Fibroblast of skin of right quadriceps (primary cell): ENCODE measurements at places on chromosomes 2 and 18.

DNA sequence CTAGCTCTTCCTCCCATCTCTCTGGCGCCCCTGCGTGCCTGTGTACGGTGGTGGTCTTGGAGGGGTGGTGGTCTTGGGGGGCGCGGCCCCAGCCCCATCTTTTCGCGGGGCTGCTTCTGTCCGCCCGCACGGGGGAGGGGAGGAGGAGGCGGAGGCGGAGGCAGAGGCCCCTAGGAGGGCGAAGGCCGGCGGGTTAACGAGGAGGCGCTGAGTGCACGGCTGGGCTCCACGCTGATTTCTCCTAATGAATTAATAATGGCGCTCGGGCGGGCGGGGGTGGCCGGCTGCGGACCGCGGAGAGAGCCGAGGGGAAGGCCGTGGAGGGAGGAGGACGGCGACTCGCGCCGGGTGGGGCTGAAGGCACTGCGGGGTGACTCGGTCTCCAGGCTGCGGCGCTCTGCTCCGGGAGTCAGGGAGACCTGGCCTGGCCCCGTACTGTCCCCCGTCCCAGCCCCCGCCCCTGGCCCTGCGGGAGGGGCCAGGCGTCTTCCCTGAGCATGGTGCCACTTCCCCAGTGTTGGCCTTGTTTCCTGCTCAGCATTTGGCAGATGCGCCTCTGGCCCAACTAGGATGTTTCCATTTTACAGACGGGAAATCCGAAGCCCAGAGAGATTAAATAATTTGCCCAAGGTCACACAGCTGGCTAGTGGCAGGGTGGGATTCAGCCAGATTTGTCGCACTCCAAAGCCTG lies 6.0 kb downstream of the GAREM2 start:
- DNase-seq: no peak

DNA sequence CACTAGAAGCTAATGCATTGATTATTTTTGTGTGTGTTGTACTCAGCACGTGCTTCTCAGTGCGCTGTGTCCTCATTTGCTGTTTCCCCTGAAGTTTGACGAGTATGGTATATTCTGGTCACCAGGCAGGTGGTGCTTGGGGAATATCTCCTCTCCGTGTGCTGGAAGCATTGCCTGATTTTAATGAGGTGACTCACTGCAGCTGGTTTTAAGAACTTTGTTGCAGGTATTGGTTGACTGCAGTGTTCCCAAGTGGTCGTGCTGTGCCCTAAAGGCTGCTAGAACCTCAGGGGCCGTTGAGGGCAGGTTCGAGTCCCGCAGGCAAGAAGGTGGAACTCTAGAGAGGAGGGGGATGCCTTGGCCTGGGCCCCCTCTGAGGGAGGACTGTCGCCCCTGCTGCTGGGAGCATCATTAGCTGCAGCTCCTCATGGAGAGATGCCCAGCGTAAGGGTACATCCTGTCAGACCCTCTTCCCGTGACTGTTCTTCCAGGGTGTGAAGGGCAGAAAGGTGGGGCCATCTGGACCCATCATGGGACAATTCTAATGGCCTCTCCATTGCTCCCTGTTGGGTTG lies 82.6 kb downstream of the AGAP1 start:
- no peak for DNase-seq

DNA sequence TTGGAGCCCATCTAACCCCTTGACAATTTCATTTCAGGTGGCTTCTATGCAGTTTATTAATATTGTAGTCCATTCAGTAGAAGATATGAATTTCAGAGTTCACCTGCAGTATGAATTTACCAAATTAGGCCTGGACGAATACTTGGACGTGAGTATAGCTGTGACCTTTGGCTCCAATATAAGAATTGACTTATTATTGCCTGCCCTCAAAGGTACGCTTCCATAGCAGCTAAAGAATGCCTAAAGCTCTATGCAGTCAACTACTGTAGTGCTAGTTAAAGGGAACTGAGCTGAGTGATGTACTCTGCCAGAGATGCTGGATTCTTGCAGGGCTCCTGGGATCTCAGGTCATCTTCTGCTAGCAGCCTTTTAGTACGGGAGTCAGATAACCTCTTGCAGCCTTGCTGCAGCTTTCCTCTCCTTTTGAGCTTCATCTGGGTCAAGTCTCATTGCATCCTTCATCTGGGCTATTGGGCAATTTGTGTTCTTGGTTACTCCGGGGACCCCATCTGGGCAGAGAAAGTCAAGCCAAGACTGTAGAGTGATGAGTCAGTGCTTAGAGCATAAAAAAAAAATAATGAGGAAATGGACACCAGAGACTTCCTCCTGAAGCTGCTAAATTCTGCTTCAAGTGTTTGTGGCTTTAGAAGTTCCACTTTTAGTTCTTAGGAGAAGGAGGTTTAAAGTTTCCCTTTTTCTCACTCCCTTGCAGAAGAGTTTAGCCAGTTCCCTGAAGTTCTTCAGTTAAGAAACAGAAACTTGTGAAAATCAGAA lies 105.6 kb downstream of the PRPF40A start:
- DNase-seq: peak; percentile 83

GRCh38 chr2:95039363-95039762 lies 13.9 kb downstream of the MAL start:
- DNase-seq: no peak

DNA sequence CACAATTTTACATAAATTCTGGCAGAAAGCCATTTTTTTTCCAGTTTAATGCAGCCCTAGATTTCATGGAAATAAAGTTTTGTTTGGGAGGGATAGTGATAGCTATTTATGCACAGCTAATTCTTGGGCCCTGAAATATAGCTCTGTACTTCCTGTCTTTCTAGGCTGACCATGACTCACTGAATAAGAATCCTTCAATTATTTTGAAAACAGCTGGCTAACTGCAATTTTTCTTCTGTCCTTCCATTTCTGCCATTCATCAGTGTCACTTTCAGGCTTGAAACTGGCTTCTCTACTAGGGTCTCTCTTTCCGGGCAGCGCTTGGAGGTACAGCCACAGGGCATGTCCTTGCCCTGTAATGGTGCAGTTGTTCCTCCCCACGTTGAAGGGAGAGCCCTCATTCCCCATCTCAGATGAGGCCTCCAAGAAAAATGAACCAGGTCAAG lies 97.1 kb upstream of the TMEM178A start:
- peak; percentile 85 for DNase-seq

DNA sequence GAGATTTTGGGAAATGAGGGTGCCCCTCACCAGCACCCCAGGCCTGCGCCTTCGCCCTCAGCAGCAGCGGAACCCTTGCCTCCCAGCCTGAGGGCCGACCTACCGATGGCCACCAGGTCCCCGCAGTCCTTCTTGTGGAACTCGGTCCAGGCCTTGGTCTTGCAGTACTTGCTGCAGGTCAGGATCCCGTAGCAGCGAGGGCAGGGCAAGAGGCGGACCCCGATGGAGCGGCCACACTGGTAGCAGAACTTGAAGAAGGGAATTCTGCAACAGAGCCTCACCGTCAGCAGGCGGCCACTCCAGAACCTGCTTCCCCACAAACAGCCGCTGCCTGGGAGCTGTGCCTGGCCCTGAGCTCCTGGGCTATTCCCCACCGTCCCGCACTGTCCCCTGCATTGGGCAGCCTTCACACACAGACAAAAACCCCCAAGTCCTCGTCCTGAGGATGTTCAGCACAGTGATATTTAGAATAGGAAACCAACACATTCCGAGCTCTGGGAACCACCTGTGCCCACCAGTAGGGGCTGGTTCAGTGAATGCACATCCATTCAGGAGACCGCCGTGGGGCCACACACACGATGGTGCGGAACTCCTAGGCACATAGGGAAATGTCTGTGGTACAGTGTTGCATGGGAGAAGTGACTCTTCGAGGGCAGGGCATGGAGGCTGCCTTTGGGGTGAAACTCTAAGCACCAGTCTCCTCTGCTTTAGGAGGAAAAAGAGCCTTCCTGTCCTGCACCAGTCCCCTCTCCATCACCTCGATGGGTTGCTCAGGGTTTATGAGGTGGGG lies 45.6 kb downstream of the GPC1 start:
- no peak for DNase-seq

- DNase-seq: no peak
These were observed 27.2 kb upstream of the FRZB start for GRCh38 chr2:182893666-182894065.

DNA sequence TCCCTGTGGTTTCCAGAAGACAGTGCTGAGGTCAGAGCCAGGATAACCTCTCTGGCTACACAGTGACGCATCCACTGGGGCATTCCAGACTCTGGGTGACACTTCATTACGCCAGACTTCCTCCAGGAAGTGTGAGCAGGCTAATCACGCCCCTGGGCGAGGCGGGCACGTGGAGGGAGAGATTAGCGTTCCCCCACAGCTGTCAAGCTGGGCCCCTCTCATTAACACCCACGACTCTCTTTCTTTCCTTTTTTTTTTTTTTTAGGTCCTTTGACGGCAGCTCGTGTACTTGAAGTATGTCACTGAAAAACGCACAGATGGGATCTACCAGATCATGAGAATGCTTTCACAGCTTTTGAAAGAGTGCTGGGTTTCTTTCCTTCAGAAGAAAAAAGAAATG lies 274.6 kb downstream of the AFF3 start:
- peak; percentile 64 for DNase-seq

GRCh38 chr2:74416778-74417177 lies 4.6 kb downstream of the C2orf81 start:
- DNase-seq: no peak

- no peak for DNase-seq
These were observed 241.3 kb downstream of the RBM43 start for GRCh38 chr2:151020411-151020810.

GRCh38 chr2:100286318-100286717 lies 36.0 kb downstream of the LONRF2 start:
- no peak for DNase-seq

GRCh38 chr2:73037947-73038585 lies 33.4 kb downstream of the SFXN5 start:
- DNase-seq: no peak

DNA sequence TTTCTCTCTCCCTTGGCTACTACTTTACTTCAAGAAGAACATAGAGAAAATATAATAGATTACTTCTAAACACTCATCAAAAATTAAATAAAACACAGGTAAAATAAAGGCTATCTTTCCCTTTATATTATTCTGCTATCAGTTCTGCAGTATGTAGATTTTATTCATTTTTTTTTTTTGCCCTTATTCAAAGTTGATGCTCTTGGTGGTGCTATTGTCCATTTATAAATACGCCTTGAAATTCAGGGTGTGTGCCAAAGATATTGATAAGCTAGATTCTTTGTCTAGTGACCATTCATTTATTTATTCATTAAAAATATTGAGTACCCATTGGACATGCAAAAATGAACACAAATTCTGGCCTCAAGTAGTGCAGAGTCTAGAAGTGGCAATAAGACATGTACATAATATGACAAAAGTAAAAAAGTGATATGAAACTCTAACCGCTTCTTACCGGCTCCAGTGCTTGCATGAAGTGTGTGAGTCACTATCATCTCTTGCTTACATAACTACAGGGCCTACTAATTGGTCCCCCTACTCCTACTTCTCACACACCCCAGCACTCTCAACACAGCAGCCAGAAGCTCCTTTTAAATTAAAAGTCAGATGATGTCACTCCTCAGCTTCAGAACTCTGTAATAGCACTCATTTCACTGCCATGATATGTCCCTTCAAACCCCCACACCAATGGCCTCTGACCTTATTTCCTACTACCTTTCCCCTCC lies 208.3 kb upstream of the FANCL start:
- DNase-seq: no peak

DNA sequence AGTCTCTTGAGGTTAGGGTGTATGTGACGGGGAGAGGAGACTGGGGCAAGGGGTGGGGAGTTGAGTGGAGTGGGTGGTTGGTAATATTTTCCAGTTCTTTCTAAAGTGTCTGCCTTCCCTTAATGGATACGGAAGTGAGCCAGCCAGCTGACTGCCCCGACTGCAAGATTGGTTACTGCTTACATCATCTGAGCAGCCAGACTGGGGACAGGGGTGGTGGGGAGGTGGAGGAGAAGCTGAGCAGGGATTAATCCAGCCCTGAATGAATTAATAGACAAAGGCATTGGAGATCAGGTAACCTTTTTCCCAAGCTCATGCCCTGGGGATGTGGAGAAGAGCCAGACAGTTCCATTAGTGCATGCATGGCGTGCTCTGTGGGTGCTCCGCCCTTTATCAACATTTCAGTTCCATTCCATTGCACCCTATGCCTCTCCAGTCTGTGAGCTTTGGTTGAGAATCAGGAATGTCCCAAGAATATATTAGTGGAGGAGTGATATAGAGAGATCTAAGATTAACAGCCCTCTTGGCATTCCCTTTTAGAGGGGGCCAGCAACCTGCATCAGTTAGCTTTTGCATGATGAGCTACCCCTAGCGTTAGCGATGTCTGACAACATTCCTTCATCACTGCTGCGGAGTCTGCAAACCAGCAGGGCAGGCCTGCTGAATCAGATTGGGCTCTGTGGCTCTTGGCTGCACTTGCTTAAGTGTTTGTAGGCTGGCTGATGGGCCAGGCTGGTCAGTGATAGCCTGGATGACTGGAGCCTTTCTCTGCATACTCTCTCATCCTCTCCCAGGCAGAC lies 67.4 kb downstream of the TNP1 start:
- DNase-seq: peak; percentile 71

- no peak for DNase-seq
These were observed 102.5 kb upstream of the EML6 start for GRCh38 chr2:54620948-54621347.

GRCh38 chr2:3603536-3604206 lies 8.8 kb downstream of the COLEC11 start:
- DNase-seq: no peak

- DNase-seq: no peak
These were observed 5.2 kb downstream of the CSRNP3 start for GRCh38 chr2:165474619-165475276.

- DNase-seq: no peak
These were observed 6.5 kb downstream of the CD226 start for GRCh38 chr18:69941183-69941582.

DNA sequence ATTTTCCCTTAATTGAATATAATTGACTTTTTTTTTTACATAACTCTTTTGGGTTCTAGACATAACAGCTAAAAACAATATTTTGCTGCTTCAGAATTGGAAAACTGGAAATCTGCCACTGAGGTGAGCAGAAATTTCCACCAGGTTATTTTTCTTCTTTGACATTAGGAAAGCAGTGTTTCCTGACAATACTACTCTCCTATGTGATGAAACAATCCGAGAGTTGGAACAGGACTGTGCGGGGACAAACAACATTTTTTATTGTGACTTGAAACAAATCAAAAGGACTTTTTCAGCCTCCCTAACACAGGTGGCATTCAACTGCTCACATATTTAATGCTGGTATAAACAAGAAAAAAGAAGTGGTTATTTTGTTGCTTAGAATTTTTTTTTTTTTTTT lies 237.2 kb downstream of the RNF152 start:
- no peak for DNase-seq

DNA sequence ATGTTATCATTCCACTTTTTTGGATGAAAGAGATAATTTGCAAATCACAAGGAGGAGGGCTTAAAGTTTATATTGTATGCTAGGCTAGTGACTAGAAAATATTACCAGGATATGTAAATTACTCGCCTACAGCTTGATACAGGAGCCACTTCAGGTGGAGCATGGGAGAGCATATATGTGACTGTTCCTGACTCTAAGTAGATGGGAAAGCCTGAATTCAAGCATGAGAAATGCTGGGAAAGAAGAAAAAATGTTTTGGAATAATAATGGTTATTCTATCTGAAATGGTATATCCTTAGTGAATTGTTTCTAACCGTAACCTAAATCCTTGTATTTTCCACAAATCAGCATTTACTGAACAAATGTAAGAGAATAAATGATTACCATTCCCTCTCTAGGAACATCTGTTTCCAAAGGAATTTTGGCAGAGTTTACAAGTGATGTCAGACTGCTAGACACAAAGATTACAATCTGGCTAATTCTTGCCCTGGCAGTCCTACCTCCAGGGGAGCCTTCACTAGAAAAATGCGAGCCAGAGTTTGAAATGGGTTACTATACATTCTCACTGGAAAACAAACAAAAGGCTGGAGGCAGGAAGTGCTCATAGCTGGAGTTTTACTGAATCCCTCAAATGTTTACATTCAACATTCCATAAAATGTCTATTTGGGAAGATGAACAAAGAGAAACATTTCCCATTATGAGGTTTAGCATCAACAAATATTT lies 129.4 kb upstream of the MAPRE2 start:
- peak; percentile 96 for DNase-seq
